ENCODE measurements at places on chromosomes 11 and 22.

DNA sequence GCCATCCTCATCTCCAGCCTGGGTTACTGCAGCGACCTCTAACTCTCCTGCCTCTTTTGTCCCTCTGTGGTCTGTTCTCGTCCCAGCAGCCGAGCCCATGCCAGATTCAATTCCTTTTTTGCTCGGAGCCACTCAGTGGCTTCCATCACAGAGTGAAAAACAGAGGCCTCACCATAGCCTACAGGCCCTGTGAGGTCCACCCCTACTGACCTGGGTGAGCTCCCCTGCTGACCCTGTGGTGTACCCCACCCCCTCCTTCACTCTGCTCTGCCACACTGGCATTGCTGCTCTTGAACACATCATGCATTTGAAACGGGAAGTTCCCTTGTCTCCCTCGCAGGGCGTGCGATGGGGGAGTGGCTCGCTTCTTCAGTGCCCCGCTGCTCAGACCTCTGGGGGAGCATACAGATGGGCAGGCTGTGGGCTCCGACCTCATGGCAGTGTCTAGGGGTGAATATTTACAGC is 2.1 kb downstream of the AIP start:
- peak; percentile 62 for DNase-seq

DNA sequence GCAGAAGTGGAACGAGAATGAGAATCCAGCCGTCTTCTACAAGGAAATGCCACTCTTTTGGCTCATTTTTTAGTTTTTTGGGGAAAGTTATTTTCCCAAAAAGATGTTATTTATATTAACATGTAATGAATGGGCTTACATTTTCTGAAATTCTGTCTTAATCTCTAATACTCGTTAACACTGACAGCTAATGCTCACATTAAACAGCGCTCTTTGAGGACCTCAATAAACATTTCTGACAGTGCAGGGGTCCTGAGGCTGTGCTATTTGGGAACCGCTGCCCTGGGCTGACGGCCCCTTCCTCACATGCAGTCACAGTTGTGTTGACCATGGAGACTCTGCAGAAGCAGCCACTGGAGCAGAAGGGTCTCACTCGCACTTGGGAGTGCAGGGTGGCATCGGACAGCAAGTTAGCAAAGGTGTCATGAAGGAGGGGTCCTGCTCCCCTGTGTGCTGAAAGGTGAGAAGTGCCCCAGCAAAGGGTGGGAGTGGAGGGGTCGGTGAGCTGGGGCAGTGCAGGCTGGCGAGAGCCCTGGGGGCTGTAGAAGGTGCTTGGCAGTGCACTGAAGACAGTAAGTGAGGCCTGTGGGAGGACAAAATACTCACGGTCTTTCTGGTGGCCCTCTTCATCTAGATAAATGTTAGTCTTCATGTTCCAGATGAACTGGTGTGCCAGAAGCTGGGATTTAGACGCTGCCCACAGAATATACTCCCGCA is 53.1 kb upstream of the SERPIND1 start:
- DNase-seq, result no peak

DNA sequence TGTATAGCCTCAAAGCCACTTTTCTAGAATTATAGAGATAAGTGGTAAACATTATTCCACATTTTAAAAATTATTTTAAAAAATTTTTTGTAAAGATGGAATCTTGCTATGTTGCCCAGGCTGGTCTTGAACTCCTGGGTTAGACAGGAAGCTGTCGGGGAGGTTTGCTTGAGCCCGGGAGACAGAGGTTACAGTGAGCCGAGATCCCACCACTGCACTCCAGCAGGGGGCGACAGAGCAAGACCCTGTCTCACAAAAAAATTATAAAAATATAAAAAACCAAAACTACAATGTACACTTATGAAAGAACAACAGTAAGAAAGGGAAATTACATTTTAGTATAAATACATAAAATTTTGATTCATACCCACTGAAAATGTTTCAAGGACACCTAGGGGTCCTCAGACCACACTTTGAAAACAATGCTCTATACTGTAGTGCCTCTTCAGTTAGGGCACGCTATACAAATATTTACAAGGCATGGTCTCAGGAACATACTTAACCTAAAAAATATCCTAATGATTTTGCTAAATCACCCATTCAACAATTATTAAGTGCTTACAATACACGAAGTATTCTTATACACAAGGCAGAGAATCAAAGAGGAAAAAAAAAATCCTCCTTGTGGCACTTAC is 111.2 kb downstream of the MRTFA start:
- DNase-seq, result peak; percentile 74

GRCh38 chr11:3986301-3986700 is 108.3 kb upstream of the RRM1 start:
- no peak for DNase-seq

DNA sequence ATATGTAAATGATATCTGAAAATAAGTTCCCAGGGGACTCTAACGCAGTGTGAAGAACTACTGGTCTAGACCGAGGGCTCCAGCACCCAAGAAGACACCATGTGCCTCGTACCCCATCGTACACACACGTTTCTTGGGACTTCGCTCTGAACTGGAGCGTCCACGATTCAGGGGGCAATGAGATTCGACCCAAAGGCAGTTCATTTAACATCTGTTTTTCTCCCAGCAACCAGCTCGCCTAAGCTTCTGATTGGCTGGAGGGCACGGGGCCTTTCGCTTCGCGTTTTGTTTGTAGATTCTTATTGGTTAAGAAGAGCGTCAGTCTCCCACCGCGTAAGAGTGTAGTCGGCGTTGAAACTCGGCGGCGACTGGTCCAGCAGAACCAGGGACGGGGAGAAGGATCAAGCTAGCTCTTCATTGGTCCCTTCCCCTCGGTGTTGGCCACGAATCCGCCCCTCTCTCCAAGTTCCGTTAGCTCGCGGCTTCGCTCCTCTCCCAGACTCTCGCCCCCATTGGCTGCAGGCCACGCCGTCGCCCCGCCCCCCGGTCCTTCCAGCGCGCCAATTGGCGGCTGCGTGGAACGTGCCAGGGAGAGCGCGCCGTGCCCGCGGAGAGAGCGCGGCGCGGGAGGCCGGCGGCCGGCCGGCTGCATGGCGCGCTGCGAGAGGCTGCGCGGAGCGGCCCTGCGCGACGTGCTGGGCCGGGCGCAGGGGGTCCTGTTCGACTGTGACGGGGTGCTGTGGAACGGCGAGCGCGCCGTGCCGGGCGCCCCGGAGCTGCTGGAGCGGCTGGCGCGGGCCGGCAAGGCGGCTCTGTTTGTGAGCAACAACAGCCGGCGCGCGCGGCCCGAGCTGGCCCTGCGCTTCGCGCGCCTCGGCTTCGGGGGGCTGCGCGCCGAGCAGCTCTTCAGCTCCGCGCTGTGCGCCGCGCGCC is at the start of gene PDXP:
TSS of gene PDXP (plus strand) at position 591 of the 933 bp plus-strand sequence. CDS start at position 651, 60 bp downstream.
- DNase-seq, result peak; percentile 99

GRCh38 chr22:27247701-27248434 is 553.7 kb downstream of the MN1 start:
- DNase-seq, result no peak

DNA sequence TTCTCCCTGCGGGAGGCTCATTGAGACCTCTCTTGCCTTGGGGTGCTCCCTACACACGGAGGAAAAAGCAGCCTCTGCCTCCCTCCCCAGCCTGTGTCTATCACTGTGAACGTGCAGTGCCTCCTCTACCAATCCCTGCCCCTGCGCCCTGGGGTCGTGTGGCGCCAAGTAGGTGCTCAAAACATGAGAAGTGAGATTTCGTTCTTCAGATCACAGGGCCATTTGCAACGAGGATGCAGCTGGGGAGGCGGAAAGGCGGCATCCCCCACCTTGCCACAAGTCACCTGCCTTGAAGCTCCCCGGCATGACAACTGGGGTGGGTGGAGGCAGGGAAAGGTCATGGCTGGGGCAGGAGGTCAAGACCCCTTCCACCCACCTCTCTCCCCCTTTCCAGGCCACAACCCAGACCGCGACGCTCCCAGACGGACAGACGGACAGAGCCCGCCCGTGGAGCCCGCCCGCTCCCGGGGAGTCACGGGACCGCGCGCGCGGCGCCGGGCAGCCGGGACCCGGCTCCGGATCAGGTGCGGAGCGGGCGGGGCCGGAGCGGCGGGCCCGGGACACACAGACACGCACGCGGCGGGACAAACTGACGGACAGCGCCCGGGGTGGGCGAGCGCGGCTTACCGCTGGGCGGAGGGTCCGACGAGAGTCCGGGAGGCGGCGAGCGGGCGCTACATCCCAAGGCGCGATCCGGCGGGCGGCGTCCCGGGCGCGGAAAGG is 485 bp downstream of the KCNJ4 start:
- no peak for DNase-seq

GRCh38 chr22:46246178-46246577 is 3.9 kb downstream of the CDPF1 start:
- no peak for DNase-seq

GRCh38 chr22:42623301-42623751 is 8.6 kb upstream of the POLDIP3 start:
- no peak for DNase-seq

DNA sequence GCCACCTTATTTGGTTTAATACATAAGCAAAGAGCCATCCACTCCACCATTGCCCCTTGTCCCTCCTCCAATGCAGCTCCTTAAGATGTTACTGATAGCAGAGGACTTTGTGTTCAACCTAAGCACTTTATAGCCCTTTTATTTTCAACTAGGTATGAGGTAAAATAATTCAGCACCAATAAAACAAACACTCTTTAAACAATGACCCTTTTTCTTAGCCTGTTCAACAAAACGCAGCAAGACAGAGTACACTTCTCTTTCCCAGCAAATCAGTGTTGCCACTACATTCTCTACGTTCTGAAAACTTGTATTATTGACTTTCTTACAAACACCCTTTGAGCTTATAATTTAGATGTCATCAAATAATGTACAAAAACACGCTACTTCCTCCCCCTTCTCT is 104.0 kb upstream of the IGLL5 start:
- DNase-seq, result no peak

GRCh38 chr11:68386331-68386978 is 74.1 kb downstream of the LRP5 start:
- DNase-seq, result no peak

GRCh38 chr22:42313204-42313603 is 42.8 kb upstream of the TCF20 start:
- no peak for DNase-seq

GRCh38 chr22:23241562-23242472 is 61.5 kb downstream of the BCR start:
- DNase-seq, result no peak

GRCh38 chr11:38411149-38411548 is 1813.1 kb upstream of the RAG2 start:
- no peak for DNase-seq

DNA sequence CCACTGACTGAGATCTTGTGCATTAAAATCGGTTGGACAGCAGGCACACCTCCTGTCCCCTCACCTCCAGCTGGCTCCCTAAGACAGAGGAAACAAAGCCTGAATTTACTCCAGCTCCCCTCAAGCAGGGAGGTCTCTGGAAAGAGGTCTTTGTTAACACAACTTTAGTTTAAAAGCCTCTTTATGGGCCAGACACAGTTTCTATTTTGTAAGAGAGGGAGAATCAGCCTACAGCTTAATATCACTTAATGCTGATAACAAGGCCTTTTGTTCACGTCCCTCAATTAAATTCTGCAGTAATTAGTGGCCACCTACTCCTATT is 36.3 kb downstream of the PLEKHA7 start:
- DNase-seq, result no peak

DNA sequence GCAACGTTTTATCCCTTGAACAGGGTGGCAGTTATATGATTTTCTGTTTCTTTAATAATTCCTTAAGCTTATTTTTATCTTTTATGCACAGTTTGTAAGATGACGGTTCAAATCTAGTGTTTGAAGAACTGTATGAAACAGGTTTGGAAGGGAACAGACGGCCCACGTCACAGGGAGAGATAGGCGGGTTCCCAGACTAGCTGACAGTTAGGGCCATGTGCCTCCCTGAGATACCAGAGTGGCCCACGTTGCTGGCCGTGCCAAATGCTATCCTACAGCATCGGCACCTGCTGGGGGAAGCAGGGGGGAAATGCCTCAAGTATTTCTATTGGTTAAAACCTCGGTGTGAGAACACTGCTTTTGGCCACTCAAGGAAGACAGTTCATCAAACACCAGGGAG is 50.2 kb upstream of the BID start:
- DNase-seq, result no peak

- DNase-seq, result no peak
Observed at GRCh38 chr22:39245130-39246039, 603 bp upstream of the PDGFB start.

- no peak for DNase-seq
Observed at GRCh38 chr11:43518408-43519160, 159.9 kb downstream of the TTC17 start.

GRCh38 chr11:42598341-42598740 is 713.5 kb upstream of the API5 start:
- DNase-seq, result no peak

DNA sequence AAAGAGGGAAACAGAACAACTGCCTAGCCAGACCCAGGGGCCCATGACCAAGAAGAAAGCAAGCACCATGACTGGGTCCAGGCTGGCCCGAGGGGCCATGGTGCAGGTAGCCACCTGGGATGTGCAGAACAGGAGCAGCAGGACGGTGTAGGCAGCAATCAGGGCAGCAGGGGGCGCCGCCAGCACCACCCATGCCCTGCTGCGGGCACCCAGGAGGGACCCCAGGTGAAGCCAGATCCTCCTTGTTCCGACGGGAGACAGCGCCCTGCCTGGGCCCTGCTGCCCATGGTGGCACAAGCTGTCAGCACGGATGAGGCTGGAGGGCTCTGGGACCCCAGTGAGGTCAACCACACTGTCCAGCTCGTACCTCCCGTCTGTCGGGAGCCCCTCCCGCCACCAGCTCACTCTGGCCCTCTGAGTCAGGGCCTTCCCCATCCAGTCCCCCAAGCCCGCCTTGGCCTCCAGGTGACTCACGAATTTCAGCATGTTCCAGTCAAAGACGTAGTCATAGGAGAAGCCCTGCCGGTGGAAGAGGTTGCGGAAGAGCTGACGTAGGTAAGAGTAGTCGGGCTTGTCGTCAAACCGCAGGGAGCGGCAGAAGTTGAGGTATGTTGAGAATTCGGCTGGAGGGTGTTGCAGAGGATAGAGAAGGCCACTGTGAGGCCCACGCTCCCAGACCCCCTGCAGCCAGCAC is 18.8 kb downstream of the CSNK1E start:
- DNase-seq, result peak; percentile 25

Measured in CD4-positive, alpha-beta T cell treated with Interleukin-2 at 100 ng/mL for 4 hours (primary cell).